ENCODE measurements at places on chromosomes 11 and 22. TPM values are rescaled to one million over a fixed set of nuclear protein-coding genes. Genes with fewer than 3 reads are reported as not detected.
A peak's percentile ranks its signal among the peaks of the same experiment; 100 is the strongest.

TSG101 gene
- total RNA-seq = 48.1 TPM

MS4A6E gene
- total RNA-seq = not detected

CDC42BPG gene
- total RNA-seq = 24.9 TPM

HOATZ gene
- not detected for total RNA-seq

MPZL2 gene
- 0.55 TPM for total RNA-seq

FBLN1 gene
- 137 TPM for total RNA-seq

DNA sequence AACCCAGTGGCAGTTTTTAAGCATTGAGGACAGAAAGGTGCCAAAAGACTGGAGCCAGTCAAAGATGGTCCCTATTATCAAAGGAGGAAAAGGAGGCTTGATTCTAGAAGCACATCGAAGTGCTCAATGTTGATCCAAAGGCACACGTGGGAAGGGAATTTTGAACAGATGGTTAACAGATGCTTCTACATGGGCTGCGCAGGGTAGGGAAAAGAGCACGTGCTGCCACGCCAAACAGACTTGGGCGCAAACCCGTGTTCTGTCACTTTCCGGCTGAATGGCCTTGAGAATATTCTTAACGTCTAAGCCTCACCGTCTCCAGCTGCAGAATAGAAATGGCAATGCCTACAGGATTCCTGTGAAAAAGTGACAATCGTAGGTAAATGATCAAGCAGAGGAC is 217.9 kb upstream of the MTNR1B start:
- no peaks in the 10 kb centered on the region for H3K27me3 ChIP-seq
- H3K36me3 ChIP-seq = peaks cover 11% of the 10 kb centered on the region
- no peak for DNase-seq
- no peaks in the 10 kb centered on the region for H3K4me1 ChIP-seq
- H3K27ac ChIP-seq = no peak overlapping the region

DNA sequence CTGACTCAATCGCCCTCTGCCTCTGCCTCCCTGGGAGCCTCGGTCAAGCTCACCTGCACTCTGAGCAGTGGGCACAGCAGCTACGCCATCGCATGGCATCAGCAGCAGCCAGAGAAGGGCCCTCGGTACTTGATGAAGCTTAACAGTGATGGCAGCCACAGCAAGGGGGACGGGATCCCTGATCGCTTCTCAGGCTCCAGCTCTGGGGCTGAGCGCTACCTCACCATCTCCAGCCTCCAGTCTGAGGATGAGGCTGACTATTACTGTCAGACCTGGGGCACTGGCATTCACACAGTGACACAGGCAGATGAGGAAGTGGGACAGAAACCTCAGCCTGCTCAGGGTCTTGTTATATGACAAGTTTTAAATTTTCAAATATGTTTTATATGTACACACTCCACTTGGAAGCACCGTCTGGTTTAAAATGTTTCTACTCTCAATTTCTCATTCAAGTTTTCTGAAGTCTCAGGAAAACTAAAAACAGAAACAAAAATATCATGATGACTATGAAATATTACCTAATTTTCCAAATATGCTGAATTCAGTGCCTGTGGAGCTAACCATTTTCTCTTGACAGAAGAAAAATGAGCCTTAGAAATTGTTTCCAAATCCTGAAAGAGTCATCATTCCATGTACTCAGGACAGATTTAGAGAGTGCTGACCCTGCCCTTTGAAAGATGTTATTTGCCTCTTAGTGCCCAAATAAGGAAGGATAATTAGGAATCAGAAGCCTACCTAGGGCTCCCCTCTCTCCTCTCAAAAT is 48.8 kb upstream of the TOP3B start:
- no peak for DNase-seq
- H3K27ac ChIP-seq = no peak overlapping the region
- H3K36me3 ChIP-seq = no peaks in the 10 kb centered on the region
- H3K4me3 ChIP-seq = no peak overlapping the region
- H3K4me1 ChIP-seq = no peaks in the 10 kb centered on the region

DNA sequence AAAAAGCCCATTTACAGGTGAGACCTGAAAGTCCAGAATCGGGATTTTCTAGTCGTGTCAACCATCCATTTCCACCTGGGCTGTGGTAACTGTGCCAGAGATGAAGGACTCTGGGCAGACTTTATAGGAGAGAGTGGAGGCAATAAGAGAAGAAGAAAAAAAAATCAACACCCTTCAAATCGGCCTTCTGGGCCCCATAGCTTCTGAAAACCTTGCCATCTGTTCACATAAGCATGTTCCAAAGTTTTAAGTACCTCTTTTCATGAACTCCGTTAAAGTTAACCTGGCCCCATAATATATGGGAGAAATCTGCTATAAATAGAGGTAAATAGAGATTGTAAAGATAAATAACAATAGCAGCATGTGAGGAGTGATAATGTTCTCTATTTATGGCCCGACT is 470.5 kb downstream of the MIAT start:
- no peaks in the 10 kb centered on the region for H3K36me3 ChIP-seq
- no peak overlapping the region for H3K4me3 ChIP-seq
- no peak overlapping the region for H3K27ac ChIP-seq
- DNase-seq = no peak
- H3K4me1 ChIP-seq = no peaks in the 10 kb centered on the region
- H3K27me3 ChIP-seq = no peaks in the 10 kb centered on the region

DNA sequence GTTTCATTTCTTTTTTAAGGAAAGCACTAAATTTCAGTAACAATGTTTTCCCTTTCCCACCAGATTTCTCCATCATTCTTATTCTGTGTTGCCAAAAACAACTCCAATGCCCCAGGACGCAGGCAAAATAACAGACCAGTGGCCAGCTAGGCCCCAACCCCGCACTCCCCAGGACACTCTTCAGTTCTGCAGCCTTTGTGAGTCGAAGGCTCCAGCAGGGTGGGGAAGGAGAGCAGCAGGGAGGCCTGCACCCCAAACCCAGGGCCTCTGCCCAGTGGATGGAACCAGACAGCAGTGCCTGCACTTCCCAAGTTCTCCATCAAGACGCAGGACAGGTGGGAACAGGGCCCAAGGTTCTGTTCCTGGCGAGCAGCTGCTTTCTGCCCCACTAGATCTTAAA is 34.4 kb downstream of the PPP2R1B start:
- no peaks in the 10 kb centered on the region for H3K27me3 ChIP-seq
- H3K4me1 ChIP-seq = no peaks in the 10 kb centered on the region
- H3K36me3 ChIP-seq = peaks cover 15% of the 10 kb centered on the region
- no peak overlapping the region for H3K27ac ChIP-seq
- H3K4me3 ChIP-seq = no peak overlapping the region
- DNase-seq = no peak

DNA sequence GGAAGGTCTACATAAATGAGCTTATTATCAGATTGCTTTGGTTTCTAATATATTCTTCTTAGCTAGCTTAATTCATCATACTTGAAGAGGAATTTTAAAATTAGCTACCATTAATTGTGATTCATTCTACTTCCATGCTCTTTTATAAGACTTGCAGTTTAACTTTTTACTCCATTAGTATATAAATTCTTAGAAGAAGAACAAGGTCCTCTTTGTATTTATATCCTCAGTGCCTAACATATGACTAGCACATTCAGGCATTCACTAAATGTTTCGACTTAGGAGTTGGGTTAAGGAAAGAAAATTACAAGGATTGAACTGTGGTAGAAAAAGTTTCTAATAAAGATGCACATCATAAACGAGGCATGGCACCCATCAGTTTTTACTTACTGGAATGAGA is 1135.5 kb downstream of the JRKL start:
- no peak overlapping the region for H3K4me3 ChIP-seq
- H3K27me3 ChIP-seq = no peaks in the 10 kb centered on the region
- H3K4me1 ChIP-seq = no peaks in the 10 kb centered on the region
- H3K36me3 ChIP-seq = peaks cover 21% of the 10 kb centered on the region
- no peak for DNase-seq
- no peak overlapping the region for H3K27ac ChIP-seq

DNA sequence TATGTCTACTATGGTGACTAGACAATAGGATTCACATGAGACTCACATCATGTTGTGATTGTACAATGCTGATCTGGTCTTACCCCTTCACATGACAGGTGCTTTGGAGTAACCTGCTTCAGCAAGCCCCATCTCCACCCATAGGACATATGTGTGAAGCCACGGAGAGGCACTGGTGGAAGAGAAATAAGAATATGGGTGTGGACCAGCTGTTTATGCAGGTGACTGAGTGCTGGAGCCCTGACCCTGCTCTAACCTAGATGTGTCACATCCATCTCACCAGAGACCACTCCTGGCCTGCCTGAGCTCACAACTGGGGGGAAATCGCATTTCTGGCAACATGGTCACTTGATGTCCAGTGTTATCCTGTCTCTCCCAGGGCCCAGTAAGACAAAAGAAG is 119.7 kb downstream of the GGTLC2 start:
- H3K4me3 ChIP-seq = no peak overlapping the region
- no peaks in the 10 kb centered on the region for H3K36me3 ChIP-seq
- no peak for DNase-seq
- H3K27ac ChIP-seq = no peak overlapping the region
- peaks cover 8% of the 10 kb centered on the region for H3K27me3 ChIP-seq

GRCh38 chr11:132184079-132184478 is 813.7 kb downstream of the NTM start:
- H3K4me1 ChIP-seq = no peaks in the 10 kb centered on the region
- no peak overlapping the region for H3K4me3 ChIP-seq
- H3K27ac ChIP-seq = no peak overlapping the region
- DNase-seq = no peak

GRCh38 chr11:77510851-77511250 is 37.0 kb upstream of the PAK1 start:
- H3K4me1 ChIP-seq = peaks cover 6% of the 10 kb centered on the region
- DNase-seq = no peak
- H3K27ac ChIP-seq = no peak overlapping the region
- H3K4me3 ChIP-seq = no peak overlapping the region
- H3K27me3 ChIP-seq = no peaks in the 10 kb centered on the region
- H3K36me3 ChIP-seq = no peaks in the 10 kb centered on the region

GRCh38 chr11:121466063-121466794 is 13.5 kb upstream of the SORL1-AS1 start:
- H3K27ac ChIP-seq = no peak overlapping the region
- peak; percentile 92 for DNase-seq
- H3K4me3 ChIP-seq = peak overlapping the region; percentile 34
- H3K27me3 ChIP-seq = no peaks in the 10 kb centered on the region

- no peak for DNase-seq
- H3K4me3 ChIP-seq = no peak overlapping the region
- H3K4me1 ChIP-seq = peaks cover 3% of the 10 kb centered on the region
- H3K27ac ChIP-seq = no peak overlapping the region
- no peaks in the 10 kb centered on the region for H3K27me3 ChIP-seq
Measured at GRCh38 chr11:129141748-129142523, 50.2 kb downstream of the ARHGAP32 start.

DNA sequence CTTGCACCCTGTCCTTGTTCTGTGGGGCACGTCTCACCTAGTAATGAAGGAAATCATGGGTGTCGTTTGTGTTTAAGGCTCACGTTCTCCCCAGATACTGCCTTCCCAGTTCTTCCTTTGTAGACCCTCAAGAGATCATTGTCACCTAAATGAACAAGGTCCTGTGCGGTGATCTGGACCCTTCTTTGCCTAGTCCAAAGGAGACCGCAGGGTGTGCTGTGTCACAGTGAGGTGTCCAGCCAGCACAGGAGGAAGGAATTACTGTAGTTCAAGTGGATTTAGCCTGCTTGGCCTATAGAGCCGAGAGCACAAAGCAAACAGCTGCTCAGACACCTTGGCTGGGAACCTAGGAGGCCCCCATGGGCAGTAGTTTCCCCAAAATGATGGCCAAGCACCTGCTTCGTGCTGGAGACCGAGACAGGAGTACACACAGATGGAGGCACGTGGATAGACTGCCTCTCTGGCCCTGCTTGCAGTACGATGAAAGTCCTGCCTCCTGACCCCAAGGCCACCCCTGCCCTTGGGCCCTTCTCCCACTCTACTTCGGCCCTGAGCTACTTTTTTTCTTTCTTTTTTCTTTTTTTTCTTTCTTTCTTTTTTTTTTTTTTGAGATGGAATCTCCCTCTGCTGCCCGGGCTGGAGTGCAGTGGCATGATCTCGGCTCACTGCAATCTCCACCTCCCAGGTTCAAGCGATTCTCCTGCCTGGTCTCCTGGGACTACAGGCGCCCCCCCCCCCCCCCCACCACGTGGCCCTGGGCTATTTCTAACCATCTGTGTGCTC is 19.4 kb upstream of the PPFIA1 start:
- H3K4me1 ChIP-seq = no peaks in the 10 kb centered on the region
- no peaks in the 10 kb centered on the region for H3K36me3 ChIP-seq
- no peak overlapping the region for H3K27ac ChIP-seq
- no peak for DNase-seq

DNA sequence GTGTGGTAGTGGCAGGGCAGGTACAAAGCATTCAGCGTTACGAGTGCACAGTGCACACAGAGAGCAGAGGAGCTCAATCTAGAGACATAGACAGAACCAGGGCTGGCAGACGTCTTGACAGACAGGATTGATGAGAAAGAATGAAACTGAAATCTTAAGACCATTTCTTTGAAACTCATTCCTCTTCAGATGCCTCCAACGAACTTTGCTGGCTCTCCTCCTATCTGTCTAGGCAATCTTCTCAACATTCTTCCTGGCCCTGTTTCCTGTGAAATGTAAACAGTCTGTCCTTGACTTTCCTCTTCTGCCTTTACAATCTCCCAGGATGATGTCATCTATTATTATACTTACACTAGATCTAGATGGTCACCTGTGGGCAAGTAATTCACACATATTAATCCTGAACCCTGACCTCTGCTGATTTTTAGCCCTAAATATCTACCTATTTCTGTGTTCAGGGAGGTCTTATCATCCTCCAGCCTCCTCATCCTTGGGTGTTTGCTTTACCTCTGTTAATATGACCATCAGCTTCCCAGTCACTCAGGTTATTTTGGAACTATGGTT is 119.5 kb downstream of the ENTHD1 start:
- H3K4me3 ChIP-seq = no peak overlapping the region
- no peaks in the 10 kb centered on the region for H3K27me3 ChIP-seq
- H3K27ac ChIP-seq = no peak overlapping the region

DNA sequence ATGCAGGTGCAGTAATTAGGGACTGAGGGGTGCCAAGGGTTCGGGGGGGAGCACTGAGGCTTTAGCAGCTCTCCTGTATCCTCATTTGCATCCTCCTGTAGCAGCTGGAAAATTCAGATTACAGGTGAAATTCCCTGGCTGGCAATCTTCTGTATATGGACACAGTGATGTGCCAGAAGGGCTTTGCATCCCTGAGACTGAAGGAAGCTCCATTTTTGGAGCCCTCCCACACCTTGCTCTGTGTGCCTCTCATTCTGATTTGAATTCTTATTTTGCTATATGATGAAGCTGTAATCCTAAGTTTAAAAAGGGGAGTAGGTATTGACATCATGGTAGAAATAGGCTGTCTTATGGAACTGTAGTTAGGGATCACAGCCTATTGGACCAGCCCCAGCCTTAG is 46.6 kb downstream of the SCN3B start:
- DNase-seq = no peak
- no peak overlapping the region for H3K4me3 ChIP-seq
- H3K36me3 ChIP-seq = peaks cover 75% of the 10 kb centered on the region
- H3K27ac ChIP-seq = no peak overlapping the region

GRCh38 chr22:31449506-31449905 is 40.1 kb downstream of the EIF4ENIF1 start:
- no peaks in the 10 kb centered on the region for H3K27me3 ChIP-seq
- peaks cover 33% of the 10 kb centered on the region for H3K36me3 ChIP-seq
- H3K27ac ChIP-seq = no peak overlapping the region

GRCh38 chr22:26033071-26033470 is 136.2 kb upstream of the SEZ6L start:
- H3K4me3 ChIP-seq = no peak overlapping the region
- H3K27me3 ChIP-seq = no peaks in the 10 kb centered on the region
- H3K27ac ChIP-seq = no peak overlapping the region
- no peak for DNase-seq
- H3K4me1 ChIP-seq = no peaks in the 10 kb centered on the region
- peaks cover 7% of the 10 kb centered on the region for H3K36me3 ChIP-seq

GRCh38 chr11:94755494-94755893 is 12.7 kb upstream of the AMOTL1 start:
- H3K36me3 ChIP-seq = no peaks in the 10 kb centered on the region
- 0 out of 2 replicates have a peak, but pooled peaks cover 2% of the 10 kb centered on the region for H3K4me1 ChIP-seq
- H3K4me3 ChIP-seq = no peak overlapping the region
- H3K27me3 ChIP-seq = no peaks in the 10 kb centered on the region

All from H9 (cell line).